LoVo (cell line): ENCODE measurements at places on chromosomes 4 and X.

DNA sequence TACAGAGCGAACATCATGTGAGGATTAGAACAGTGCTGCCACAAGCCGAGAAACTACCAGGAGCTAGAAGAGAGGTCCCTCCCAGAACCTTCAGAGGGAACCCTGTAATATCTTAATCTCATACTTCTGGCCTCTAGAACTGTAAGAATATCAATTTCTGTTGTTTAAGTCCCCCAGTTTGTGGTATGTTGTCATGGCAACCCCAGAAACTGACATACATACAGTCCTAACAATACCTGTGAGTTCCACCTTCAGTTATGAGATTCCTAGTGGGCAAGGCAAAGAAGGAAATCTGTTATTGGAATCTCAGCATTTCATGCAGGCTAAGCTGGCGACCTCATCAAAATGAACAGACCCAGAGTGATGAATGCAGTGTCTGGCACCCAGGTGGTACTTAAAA, 42.5 kb downstream of the ZBTB49 start:
- DNase-seq: no peak

- no peak for DNase-seq
Measured at GRCh38 chr4:84502955-84503373, 3.9 kb upstream of the NKX6-1 start.

GRCh38 chr4:185773419-185773818, 38.6 kb downstream of the SORBS2 start:
- no peak for DNase-seq

- DNase-seq: no peak
Measured at GRCh38 chr4:157300701-157301100, 80.2 kb downstream of the GRIA2 start.

GRCh38 chr4:48261281-48261680, 8.4 kb downstream of the TEC start:
- DNase-seq: no peak
